ENCODE measurements at places on chromosomes 1 and 21.

DNA sequence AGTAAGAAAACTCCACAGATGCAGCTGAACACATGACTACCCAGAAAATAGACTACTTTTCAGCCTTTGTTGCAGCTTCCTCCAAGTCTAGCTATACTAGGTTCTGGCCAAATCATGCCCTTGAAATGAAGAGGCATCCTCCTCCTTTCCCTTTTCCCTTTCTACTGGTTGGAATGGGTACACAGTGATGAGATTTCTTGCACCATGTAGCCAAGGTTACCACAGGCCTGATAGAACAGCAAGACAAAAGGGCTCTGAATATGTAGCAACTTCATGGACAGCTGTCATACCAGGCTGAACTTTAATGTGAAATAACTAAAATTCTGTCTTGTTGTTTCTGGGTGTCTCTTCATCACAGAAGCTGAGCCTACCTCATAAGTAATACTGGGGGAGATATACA, 146.5 kb downstream of the PDE4B start:
- no peak for DNase-seq

- no peak for DNase-seq
Measured at GRCh38 chr21:40531431-40532110, 315.4 kb downstream of the DSCAM start.

GRCh38 chr1:112410673-112411072, 14.7 kb downstream of the CTTNBP2NL start:
- no peak for DNase-seq

DNA sequence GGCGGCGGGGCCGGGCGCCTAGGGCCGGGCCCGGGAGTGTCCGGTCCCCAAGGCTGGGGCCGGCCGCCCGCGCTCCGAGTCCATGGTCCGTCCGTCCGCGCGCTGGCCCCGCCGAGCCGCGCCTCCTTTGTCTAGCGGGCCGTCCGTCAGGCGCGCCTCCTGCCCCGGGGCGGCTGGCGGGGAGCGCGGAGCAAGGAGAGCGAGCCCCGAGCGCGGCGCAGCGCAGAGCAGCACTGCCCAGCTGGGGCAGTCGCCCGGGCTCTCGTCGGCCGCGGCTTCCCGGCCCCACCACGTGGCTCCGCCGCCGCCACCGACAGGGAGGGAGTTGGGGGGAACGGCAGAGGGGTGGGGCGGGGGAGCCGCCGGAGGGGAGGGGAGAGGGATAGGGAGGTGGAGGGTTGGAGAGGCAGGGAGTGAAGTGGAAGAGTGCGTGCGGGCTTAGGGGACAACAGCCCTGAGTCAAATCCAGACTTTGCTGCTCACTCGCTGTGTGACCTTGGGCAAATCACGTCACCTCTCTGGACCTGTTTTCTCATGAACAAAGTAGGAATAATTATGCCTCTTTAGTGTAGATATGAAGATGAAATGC, at the start of gene NKAIN1:
NKAIN1 (minus strand) TSS at position 235 of the 589 bp plus-strand sequence. CDS start 340 bp downstream, outside the sequence.
- DNase-seq = no peak

DNA sequence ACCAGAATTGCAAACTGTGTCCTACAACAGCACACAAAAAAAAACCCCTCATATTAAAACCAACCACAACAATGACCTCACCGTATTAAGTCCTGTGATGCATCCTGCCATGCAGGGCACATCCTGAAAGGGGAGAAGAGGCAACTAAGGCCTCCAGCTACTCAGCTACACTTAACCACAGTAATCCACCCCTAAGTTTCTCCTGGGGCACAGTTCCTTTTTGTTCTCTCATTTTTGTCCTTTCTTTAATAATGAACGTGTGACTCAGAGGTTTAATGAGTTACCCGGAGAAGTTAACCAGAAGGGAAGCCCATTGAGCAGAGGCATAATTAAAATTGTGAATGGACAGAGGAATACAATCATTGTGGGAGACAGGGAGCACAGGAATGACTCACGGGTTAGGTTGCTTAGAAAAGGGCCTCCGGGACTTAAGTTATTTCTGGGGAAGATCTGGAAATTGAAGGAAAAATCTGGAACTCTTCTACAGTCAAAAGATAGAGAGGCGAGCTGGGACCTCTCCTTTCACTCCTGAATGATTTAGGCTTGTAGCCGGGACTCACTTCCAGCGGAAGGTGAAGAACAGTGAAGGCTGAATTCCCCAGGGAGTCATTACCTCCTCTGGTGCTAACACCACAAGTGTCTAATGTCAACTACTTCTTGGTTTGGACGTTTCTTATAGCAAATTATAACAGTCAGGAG, 36.9 kb upstream of the HIVEP3 start:
- DNase-seq = no peak

GRCh38 chr1:109985247-109986053, 885 bp downstream of the AHCYL1 start:
- DNase-seq = no peak

- DNase-seq = no peak
Measured at GRCh38 chr1:12711536-12711935, 4.4 kb upstream of the AADACL3 start.

DNA sequence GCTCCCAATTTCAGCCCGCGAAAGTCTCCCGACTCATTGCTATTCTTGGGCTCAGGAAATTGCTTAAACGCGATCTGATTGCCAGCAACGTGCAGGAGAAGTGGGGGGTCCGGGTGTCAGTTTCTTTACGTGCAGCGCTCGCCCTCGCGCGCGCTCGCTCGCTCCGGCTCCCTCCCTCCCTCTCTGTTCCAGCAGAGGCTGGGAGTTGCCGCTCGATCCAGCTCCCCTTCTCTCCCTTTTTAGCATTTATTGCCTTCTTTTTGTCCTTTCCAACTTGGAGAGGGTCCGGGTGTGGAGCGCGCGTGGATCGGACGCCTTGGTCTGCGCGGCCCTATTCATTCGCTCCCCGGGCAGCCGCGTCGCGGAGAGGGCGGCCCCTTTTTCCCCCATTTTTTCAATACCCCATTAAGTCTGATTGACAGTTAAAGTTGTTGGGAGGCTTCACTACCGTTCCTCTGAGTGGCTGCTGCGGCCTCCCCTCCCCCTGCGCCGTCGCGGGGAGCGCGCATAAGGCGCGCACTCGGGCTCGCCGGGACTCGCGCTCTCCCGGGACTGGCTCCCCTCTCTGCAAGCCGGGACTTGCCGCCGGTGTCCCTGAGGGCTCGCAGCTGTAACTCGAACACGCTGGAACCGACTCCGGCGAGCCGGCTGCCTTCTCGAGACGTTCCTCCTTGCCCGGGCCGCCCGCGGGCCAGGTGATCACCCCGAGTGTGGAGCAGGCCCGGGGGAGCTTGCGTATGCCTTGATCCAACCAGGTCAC, at the start of gene DHRS3:
DHRS3 (minus strand) TSS at position 310 of the 760 bp plus-strand sequence. CDS start 862 bp downstream, outside the sequence.
- DNase-seq = peak; percentile 33

DNA sequence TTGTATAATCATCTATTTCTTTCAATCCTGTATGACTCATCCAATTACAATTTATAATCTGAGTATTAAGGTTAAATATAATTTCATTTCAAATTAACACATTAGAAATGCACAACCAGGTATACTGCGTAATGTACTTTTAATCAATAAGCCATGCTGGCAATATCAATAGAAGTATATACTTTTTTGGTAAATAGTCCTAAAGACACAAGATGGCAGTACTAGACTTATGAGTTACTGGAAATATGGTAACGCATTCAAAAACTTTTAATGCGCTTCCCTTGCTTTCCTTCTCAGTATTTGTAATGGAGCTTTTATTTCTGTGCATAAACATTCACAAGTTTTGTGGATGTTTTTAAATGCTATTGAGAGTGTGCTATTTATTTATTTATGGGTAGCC, 1162.0 kb upstream of the TMPRSS15 start:
- DNase-seq = no peak

DNA sequence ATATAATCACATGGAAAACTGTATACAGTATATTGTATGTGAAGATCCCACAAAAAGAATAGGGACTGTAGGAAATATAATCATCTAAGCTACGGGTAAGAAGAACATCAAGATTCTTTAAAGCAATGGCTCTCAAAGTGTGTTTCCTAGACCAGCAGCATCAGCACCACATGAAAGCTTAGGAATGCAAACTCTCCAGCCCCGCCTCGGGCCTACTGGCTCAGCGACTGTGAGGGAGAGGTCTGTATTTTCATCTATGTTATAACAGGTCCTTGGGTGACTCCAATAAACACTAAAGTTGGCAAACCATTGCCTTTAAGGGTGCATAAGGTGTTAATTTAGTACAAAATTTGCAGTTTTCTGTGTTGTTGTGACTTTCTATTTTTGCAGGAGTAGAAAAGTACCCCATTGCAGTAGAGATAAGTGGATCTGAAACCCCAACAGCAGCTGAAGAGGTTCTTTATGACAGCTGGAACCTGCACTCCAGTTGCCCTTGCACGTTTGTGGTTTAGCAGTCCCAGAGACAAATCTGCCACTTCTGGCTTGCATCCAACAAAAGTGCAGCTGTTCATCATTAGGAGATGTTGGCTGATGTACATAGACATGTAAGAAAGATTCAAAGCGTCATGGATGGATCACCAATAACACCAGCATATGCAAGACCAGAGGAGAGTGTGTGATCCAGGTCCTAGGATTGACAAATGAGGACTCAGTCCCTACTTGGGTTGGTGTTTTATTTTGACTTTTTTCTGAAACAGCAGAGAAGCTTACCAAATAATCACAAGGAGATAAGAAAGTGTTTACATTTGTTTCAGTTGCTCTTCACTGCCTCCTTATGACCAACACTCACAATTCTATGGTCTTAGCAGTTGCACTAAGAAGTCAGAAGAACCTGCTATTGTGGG, 15.9 kb upstream of the IFNAR1 start:
- peak; percentile 19 for DNase-seq

DNA sequence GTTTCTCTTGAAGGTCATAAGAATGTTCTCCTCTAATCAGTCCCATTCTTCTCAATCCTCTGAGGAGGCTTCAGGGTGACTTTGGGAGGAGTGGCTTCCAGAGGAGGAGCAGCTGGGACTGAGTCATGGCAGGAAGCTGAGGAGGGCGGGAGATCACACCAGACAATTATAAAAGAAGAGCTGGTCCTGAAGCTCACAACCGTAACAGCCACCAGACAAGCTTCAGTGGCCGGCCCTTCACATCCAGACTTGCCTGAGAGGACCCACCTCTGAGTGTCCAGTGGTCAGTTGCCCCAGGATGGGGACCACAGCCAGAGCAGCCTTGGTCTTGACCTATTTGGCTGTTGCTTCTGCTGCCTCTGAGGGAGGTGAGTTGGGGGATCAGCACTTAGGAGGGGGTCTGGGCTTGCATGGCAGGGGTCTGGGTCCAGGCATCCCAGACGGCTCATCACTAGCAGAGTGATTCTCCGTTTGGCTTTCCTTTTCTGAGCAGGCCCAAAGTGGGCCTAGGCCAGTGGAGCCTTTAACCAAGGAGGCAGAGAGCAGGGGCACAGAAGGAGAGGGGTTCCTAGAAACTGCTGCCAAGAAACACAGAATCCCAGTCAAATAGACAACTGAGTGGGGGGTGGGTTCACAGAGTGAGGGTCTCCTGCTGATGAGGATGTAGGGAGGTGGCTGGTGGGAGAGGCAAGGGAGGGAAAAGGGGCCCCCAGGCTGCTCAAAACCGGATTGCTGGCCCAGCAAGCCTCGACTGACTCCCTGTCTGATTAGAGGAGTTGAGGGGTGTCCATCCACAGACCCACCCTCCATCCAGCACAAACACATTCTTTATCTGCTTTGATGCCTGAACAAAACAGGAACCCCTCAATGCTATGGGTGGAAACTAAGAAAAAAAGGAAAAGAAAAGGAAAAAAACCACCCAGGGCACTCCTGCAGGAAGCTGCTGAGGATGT, at the start of gene ECM1:
ECM1 (plus strand) TSS at position 198 of the 953 bp plus-strand sequence; CDS start at position 299, 101 bp downstream.
- DNase-seq = no peak

- DNase-seq = no peak
Measured at GRCh38 chr1:41277371-41277975, 35.4 kb upstream of the SCMH1 start.

DNA sequence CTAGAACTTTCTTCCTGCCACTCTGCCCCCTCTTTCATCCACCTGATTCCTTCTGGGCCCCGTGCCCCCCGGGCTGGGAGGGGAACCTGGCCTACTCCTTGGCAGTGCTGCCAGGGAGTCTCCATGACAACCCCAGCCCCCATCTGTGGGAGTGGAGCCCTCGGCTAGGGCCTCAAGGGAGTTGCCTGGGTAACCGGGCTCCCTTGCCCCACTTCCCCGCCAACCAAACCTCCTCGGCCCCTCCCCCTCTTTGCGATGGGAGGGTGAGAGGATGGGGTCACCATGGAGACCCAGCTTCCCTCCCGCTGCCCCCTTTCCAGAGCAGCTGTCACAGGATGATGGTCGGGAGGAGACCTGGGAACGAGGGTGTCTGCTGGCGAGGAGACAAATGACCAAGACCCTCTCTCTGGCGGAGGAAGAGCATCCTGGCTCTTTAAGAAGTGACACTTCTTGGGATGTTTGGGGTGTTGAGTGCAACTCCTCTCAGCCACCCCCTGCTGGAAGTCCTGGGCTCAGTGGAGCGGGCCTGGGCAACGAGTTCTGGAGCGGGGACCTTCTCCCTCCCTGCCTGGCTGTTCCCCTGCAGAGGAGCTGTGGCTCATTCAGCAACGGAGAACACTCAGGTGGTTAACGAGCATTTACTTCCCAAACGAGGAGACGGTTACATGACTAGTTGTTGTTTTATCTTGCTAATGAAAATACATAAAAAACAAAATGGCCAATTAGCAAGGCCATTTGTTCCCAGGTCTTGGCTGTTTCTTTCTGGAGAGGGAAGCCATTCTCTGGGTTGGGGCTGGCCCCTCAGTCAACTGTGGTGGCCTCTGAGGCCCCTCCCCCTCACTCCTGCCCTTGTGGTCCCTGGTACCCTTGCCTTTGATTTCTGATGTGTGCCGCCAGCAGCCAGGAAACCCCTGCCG, 82.8 kb downstream of the UBIAD1 start:
- DNase-seq = no peak

GRCh38 chr21:41366522-41367151, 4.8 kb downstream of the MX2 start:
- no peak for DNase-seq

DNA sequence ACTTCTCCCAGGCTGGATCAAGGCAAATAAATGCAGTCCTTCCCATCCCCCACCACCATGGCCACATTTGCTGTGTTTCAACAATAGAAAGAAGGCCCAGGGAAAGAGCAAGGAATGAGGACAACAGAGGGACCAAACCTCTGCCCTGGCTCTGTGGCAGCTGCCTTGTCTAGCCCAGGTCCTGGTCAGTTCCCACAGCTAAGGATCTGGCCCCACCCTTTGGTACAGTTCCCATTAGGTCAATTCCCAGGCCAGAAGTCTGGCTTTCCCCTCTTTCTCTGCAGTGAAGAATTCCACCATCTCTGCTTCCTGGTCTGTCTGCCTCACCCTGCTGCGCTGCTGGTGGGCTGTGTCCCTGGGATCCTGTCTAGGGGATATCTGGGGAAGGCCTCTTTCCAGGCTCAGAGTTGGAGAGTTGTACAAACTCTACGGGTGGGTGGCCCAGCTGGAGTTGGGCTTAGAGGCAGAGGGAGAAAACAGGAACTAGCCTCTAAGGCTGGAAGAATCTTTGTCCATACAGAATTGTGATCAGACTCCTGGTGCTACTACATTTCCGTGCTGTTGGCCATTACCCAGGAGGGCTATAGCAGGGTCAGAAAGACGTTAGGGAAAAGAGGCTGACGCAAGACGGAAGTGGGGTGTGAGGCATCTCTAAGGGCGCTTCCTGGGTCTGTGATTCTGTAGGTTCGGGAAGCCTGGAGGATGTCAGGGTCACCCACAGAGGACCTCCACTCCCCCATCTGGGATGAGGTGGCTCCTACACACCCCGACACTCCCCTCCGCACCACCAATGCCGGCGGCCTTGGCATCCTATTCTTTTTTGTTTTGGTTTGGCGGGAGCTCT, 953 bp upstream of the NDUFS2 start:
- no peak for DNase-seq

- no peak for DNase-seq
Measured at GRCh38 chr1:16064536-16065268, 8.7 kb downstream of the FAM131C start.

GRCh38 chr21:37145635-37146111, 72.6 kb downstream of the TTC3 start:
- no peak for DNase-seq

Measured in activated CD4-positive, alpha-beta T cell treated with anti-CD3 and anti-CD28 coated beads, Interleukin-2, amount 50 U/mL, for 24 hours (primary cell).